ENCODE measurements at places on chromosomes 5 and 9. TPM values are rescaled to one million over a fixed set of nuclear protein-coding genes. Genes with fewer than 3 reads are reported as not detected.

DNA sequence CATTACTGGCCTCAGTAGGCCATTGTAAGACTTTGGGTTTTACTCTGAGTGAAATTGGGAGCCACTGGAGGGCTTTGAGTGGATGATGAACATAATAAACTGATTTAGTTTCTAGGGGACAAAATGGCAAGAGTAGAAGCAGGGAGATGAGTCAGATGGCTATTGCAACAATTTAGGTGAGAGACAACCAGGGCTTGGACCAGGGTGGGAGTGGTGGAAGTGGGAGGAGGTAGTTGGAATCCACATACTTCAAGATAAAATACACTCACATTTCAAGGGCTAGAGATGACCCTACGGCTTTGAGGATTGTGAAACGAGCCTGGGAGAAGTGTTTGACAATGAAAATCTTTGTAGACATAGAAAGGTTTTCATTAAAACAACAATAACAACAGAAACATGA, 136.3 kb downstream of the ACTBL2 start:
- no peak for DNase-seq

SEC24A gene
- 31.5 TPM for total RNA-seq

DNA sequence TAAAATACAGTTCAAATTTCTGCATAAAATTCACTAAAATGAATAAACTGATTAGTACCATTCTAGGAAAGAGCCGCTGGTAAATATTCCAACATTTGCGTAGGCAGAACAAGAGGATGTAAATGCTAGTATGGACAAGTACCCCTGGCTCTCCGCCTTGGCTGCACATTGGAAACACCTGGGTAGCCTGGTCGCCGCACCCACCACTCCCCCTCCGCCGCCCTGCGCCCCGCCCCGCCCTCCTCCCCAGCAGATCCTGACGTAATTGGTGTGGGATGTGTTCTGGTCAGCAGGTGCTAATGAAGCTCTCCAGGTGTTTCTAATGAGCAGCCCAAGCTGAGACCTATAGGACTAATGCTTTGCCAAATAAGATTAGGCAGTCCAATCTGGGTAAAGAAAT, 225.7 kb downstream of the FRMD3 start:
- DNase-seq: no peak

GRCh38 chr9:87381050-87381711, 116.5 kb upstream of the DAPK1 start:
- no peak for DNase-seq

LPCAT1 gene
- 40.5 TPM for total RNA-seq

All from adrenal gland (tissue), 19 donors.